ENCODE measurements at places on chromosomes 16 and 17.
A peak's percentile ranks its signal among the peaks of the same experiment; 100 is the strongest.

- DNase-seq = no peak
Observed at GRCh38 chr17:66466840-66467367, 164.5 kb downstream of the PRKCA start.

- no peak for DNase-seq
Observed at GRCh38 chr17:17200311-17200710, 5.8 kb downstream of the PLD6 start.

- no peak for DNase-seq
Observed at GRCh38 chr17:82361885-82362633, 3.0 kb downstream of the TEX19 start.

GRCh38 chr16:7511549-7512260 is 179.1 kb downstream of the RBFOX1 start:
- no peak for DNase-seq

DNA sequence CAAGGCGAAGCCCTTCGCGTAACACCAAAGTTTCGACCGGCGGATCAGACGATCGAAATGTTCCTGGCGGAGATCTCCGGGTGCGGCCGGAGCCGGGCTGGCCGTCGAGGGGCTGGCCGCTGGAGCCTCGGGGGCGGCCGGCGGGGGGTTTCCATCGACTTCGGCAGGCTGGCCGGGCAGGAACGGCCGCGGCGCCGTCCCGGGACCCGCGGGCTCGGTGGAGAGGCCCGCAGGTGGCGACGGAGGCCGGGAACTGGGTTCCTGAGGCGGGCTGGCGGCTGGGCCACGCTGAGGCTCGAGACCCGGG is 1.1 kb downstream of the EPOP start:
- no peak for DNase-seq

GRCh38 chr17:78934681-78935418 is 9.7 kb upstream of the TIMP2 start:
- no peak for DNase-seq

DNA sequence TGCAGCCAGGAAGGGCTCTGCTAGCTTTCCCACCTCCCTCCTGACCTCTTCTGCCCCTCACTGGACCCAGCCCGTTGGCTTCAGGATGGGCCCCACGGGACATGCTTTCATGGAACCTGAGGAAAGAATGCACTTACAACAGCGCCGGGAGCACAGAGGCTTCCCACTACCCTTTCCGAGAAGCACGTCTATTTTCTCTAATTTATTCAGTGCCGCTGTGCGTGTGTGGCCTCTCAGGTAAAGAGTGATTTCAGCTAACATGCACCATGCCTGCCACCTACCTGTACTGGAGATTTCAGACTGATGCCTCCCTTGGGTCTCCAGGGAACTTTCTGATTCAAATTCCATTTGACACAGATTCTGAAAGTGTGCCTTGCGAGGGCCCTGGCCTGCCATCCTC is 140.1 kb downstream of the CYLD start:
- no peak for DNase-seq

DNA sequence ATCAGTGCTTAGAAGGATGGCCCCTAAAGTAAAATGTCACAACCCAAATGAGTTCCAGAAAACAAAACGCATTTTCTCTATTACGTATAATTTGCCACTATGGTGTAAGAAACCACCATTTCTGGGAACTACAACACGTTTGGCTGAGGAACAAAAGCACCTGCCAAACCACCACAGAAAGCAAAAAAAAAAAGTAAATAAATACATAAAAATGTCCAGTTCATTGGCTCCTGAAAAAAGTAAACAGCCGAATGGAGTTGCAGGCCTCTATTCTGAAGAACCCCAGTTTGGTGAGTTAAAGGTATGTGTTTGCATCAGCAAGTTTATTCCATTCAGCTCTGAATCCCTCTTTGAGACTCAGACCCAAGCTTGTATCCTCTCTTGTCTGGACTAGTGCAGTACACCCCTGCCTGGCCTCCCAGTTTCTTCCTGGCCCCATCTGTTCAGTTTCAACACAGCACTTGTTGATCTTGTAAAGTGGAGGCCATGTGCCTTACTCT is 36.9 kb downstream of the ERN1 start:
- DNase-seq = no peak

DNA sequence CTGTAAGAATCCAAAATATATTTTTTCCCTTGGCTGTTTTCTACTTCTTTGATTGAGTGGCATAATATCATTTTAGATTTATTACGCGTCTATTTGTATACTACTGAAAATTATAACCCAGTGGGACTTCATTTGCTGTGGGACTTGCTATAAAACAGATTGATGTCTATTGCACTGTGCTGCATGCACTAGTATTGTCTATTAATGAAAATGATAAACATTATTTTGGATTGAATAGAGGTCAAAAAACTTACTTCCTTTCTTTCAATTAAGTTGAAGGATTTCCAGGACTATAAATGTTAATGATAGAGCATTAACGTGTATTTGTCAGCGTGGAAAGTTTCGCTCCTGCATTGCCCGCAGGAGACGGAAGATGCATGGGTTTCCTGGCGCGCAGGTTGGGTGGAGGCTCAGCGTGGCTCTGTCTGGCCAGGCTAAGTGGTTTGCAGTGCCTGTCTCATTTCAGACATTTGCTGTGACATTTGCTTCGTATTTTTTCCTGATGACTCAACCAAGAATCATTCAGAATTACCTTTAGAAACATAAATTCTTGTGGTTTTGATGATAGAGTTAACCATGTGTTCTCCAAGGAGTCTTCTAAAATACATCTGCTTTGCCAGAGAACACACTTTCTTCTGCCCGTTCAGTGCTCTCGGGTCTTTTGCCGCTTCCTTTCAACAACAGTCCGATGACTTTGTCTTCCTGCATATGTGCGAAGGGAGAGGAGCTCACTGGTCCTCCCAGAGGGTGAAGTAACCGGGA is 216.7 kb downstream of the RPTOR start:
- DNase-seq = peak; percentile 23

DNA sequence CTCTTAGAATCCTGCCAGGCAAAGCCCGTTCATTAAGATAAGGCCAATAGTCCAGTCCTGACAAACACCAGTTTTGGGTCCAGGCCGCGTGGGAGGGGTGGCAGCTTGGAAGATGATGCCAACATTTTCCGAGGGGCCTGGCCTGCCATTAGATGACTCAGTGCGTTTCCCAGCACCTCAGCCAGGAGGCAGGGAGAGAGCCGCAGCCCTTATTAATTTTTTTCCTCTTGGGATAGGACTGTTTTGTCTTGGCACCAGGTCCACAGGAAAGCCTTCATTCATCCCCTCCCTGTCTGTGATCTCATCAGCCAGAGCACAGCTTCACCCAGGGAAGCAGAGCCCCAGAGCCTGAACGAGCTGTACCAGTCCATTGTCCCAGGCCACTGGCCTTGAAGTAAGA is 4.7 kb upstream of the NDEL1 start:
- no peak for DNase-seq

DNA sequence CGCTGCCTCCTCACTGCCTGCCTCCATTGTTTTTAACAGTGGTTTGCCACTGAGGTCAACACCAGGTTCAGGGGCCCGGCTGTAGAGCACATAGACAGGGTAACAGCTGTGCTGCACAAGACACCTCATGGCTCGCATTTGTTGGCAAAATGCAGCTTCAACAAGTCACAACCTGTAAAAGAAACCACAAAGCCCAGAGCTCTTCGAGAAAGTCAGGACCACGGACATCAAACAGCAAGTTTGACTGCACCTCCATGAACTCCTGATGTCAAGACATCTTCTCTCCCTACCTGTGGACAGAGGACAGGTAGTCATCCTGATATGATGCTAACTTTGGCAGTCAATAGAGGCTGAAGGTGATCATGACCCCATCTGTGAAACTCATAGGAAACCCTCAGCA is 142.4 kb upstream of the SOX9 start:
- DNase-seq = no peak

GRCh38 chr16:8055761-8056160 is 534.5 kb downstream of the TMEM114 start:
- DNase-seq = no peak

- DNase-seq = no peak
Observed at GRCh38 chr17:69609473-69610305, 195.2 kb downstream of the MAP2K6 start.

DNA sequence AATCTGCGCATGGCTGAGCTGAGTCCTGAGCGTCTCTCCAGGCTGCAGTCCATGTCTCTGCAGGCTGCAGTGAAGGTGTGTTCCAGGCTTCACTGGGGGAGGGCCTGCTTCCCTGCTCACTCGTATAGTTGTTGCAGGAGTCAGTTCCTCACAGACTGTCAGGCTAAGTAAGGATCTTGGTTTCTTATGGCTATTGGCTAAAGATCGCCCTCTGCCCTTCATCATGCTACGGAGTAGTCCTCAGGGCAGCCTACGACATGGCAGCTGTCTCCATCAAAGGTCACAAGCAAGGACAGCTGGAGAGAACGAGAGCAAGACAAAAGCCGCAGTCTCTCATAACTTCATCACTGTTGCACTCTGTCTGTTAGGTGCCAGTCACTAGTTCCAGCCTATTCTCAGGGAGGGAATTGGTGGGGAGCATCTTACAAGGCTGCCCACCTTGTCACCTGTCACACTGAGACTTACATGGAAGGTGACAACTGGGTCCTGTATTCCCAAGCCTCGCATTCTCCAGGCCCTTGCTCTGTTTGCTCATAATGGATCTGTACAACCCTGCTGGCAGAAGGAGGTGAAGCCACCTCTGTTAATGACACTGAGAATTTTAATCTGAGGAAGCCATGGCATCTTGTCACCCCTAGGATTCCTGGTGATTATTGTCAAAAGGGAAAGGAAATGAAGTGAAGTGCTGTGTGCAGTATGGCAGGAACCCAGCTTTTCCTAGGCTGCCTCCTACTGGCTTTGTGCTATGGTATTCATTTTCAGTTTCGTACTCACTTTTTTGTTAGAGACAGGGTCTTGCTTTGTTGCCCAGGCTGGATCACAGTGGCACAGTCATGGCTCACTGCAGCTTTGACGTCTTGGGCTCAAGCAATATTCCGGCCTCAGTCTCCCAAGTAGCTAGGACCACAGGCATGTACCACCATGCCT is 43.4 kb downstream of the MFSD11 start:
- DNase-seq = no peak

DNA sequence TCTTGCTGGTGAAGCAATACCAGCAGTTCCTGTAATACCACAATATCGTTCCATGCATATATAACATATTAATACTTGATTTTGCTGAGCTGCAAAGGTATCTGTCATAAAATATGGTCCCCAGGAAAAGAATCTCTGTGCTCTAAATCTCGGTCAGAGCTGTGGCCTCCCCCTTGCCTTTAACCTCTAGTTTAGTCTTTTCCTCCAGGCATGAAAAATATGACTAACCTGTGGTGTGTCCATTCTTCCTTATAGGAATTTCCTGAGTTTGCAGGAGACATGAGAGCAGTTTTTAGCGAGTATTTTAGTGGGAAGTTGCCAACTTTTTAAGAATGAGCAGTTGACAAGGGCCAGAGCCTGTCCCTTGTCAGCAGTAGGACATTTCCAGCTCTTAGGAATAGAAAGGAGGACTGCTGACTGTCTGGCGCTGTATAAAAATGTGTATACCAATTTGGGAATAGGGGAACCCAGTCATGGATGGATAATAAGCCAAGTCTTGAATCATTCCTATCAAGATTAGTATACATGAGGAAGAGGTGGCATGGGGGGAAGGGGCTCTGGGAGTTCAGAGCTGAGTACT is 8.7 kb downstream of the ATXN1L start:
- no peak for DNase-seq

- DNase-seq = no peak
Observed at GRCh38 chr16:16861546-16861945, 482.6 kb downstream of the NPIPA7 start.

GRCh38 chr16:74472010-74472409 is 50.7 kb upstream of the CLEC18B start:
- DNase-seq = no peak

GRCh38 chr17:77862890-77863813 is 95.4 kb upstream of the TNRC6C start:
- DNase-seq = no peak

DNA sequence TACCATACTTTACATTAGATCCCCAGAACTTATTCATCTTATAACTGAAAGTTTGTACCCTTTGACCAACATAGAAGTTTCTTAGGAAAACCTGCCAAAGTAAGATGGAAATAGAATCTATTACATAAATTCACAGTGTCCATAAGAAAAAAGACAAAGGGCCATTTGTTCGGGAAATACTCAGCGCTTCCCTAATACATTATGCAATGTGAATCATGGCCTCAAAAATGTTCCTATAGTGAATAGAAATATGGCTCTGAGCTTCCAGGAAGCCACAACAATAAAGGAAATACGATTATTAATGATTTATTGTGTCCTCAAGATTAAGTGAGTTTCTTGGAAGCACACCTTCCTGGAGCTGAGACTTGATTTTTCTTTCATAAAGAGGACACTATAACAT is 51.5 kb downstream of the GPRC5B start:
- no peak for DNase-seq

GRCh38 chr16:90033387-90033786 is 14.1 kb upstream of the DBNDD1 start:
- no peak for DNase-seq

- no peak for DNase-seq
Observed at GRCh38 chr17:74780443-74781238, 4.5 kb upstream of the NAT9 start.

DNA sequence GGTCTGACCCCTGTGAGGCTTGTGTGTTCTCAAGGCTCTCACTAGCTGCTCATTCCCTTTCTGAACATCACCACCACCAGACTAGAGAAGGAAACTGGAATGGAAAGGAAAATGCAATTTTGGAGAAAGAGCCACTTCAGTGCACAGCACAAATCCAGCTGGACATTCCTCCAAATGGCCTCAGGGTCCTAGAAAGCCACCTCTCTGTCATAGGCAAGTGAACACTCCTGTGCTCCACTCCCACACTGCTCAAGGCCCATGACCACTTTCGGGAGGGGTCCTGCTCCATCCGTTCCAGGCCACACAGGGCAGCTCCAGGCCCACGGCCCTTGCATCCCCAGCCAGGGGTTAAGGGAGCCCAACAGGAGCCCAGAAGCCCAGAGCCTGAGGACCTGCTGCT is 2.6 kb downstream of the LRRC75A start:
- no peak for DNase-seq

- DNase-seq = no peak
Observed at GRCh38 chr17:68288804-68289203, 2.1 kb downstream of the SLC16A6 start.

- no peak for DNase-seq
Observed at GRCh38 chr17:4969047-4969550, 1.5 kb upstream of the SPAG7 start.

- DNase-seq = no peak
Observed at GRCh38 chr17:30832438-30833124, 815 bp downstream of the ATAD5 start.

DNA sequence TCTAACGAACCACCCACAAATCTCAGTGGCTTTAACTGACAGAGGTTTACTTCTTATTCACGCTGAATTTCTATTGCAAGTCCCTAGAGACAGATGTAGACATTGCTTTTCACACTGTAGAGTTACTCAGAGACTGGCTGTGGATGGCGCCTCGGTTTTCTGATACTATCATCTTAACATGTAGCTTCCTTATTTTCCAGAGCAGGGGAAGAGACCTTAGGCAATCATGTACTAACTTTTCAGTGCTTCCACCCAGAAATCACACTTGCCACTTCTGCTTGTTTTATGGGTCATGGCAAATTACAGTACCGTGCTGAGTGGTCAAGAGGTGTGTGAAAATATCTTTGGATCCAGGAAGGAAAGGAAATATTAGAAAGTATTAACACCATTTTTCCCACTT is 65.4 kb downstream of the MAF start:
- no peak for DNase-seq

- no peak for DNase-seq
Observed at GRCh38 chr16:31810863-31811262, 62.7 kb upstream of the ZNF267 start.

- no peak for DNase-seq
Observed at GRCh38 chr17:1626333-1626732, 2.3 kb downstream of the SLC43A2 start.

Data from activated CD4-positive, CD25-positive, alpha-beta regulatory T cell (primary cell).